Amniotic epithelial cell (primary cell): ENCODE measurements at places on chromosomes 16 and 17.

GRCh38 chr17:46020023-46020761 lies 21.1 kb downstream of the STH start:
- DNase-seq = no peak

DNA sequence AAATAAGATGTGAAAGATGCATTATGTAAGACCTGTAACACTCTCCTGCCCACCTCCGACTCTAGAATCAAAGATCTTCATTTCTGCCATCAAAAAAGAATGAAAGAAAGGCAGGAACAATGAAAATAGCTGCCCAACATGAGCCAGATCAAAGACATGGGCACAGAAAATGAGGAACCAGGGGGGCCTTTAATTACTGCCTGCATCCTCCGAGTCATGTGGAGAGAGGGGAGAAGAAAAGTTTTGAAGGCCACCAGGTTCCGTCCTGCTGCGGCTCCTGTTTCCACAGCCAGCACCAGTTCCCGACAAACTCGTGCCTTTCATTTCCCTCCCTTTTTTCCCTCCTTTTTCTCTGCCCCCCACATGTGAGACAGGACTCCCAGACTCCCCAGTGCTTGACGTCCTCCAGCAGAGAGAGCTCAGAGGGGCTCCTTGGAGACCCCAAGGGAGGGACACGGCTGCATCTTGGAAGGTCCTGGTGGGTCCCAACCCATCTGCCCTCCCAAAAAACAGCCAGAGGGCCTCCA lies 168.4 kb downstream of the ZNF423 start:
- DNase-seq = no peak

DNA sequence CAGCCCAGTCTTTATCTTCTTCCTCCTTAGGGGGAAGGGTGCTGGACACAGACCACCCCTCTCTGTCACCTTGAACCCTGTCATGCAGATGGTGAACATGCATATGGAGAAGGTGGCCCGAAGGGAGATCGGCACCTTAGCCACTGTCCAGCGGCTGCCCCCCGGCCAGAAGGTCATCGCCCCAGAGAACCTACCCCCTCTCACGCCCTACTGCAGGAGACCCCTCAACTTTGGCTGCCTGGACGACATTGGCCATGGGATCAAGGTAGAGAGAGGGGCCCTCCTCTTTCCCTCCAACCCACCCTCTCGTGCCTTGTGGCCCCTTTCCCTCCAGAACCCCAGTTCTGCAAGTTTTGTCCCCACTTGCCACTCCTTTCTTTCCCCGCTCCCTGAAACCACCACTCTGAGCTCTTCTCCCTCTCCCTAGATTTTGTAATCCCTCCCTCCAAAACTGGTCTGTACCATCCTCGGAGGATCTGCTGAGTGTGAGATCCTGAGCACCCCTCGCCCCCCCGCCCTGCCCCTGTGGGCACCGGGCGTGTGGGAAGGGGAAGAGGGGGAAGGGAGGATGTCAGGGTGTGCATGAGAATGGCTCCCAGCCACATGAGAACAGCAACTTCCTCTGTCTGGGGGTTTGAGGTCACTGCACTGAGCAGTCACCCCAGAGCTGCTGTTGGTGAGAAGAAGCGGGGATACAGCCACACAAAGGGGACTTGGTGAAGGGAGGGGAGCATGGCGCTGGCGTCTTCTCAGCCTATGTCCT lies 7.3 kb downstream of the ABI3 start:
- DNase-seq = no peak

DNA sequence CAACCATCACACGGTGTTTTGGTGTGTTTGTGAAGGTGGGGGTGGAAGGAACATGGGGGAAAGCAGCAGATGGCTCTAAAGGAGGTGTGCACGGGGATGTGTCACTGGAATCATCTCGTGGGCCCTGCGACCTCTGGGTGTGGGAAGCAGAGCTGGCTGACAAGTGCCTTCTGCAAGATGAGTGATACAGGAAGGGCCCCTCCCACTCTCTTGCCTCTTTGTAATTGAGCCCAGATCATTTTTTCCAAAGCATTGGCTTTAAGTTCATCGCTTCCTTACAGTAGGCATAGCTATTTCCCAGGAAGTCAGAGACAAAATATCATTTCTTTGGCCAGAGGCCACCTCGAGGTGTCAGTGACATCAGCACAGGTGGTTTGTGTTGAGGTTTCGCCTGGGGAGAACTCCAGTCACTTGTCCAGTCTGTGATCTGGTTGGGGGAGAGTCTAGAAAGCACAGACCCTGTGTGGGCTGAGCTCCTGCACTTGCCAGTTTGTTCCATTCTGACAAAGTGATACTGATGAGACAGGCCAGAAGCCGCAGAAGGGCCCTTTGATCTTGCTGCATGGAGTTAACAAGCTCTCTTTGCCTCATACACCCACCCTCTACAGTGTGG lies 20.6 kb upstream of the SNTB2 start:
- no peak for DNase-seq

DNA sequence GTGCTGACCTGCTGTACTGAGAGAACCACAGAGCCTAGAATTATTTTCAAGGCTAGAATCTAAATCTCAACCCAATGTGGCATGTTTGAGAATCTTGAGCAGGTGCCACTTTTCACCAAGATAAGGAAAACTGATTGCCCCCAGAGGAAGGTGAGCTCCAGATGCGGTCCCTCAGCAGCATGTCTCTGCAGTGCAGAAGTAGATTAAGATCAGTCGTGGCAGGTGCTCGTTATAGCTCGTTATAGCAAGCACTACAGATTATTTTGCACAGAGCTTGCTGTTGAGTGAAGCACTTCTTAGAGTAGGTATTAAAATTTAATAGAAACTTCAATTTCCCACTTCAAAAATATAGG lies 176.0 kb downstream of the AATF start:
- DNase-seq = no peak

- no peak for DNase-seq
Observed at GRCh38 chr17:13740686-13741085, 139.0 kb upstream of the HS3ST3A1 start.

DNA sequence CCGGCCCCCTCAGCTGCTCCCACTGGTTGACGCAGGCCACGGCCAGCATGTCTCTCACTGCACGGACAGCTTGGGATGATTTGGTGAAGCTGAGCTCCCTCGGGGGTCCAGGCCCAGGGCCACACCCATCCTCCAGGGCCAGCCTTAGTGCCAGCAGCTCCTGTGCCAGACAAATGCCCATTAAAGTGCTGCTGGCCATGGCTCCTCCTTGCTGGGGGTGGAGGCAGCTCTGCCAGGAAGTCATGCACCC lies 2.5 kb downstream of the TRIM47 start:
- DNase-seq = no peak

DNA sequence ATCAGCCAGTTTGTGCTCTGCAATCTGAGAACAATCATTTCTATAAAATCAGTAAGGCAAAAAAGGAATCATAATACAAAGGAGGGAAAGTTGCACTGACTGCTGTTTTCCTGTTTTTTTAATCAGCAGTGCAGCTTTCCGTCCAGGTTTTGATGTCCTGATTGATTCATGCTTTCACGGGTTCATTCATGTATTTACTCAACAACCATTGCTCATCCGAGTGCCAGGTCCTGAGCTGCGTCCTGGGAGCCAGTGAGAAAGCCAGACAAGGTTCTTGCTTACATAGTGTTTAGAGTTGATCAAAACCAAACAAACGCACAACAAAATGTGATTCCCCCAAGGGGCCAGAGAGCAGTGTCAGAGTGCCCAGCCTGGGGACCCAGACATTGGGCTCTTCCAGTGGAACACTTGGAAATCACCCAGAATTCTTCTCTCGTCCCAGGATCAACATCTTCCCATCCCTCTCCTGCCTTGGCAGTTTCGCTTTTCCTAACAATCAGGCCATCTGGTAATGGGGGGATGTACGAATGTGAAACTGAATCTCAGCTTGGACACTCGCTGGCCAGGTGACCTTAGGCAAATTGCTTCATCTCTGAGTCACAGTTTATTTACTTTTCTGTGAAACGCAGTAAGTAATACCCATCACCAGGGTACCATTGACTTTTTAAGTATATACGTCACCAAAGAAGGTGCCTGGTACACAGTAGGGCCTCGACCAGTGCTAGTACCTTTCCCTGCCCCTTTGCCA lies 13.3 kb upstream of the C1QL1 start:
- peak; percentile 83 for DNase-seq

GRCh38 chr17:74842599-74843351 lies 16.9 kb downstream of the GRIN2C start:
- DNase-seq = peak; percentile 43

GRCh38 chr16:50644729-50645128 lies 36.4 kb downstream of the SNX20 start:
- DNase-seq = peak; percentile 6

- DNase-seq = no peak
Observed at GRCh38 chr17:61284746-61285145, 114.9 kb upstream of the TBX2 start.

GRCh38 chr16:75567911-75568310 lies 1.7 kb downstream of the GABARAPL2 start:
- no peak for DNase-seq

DNA sequence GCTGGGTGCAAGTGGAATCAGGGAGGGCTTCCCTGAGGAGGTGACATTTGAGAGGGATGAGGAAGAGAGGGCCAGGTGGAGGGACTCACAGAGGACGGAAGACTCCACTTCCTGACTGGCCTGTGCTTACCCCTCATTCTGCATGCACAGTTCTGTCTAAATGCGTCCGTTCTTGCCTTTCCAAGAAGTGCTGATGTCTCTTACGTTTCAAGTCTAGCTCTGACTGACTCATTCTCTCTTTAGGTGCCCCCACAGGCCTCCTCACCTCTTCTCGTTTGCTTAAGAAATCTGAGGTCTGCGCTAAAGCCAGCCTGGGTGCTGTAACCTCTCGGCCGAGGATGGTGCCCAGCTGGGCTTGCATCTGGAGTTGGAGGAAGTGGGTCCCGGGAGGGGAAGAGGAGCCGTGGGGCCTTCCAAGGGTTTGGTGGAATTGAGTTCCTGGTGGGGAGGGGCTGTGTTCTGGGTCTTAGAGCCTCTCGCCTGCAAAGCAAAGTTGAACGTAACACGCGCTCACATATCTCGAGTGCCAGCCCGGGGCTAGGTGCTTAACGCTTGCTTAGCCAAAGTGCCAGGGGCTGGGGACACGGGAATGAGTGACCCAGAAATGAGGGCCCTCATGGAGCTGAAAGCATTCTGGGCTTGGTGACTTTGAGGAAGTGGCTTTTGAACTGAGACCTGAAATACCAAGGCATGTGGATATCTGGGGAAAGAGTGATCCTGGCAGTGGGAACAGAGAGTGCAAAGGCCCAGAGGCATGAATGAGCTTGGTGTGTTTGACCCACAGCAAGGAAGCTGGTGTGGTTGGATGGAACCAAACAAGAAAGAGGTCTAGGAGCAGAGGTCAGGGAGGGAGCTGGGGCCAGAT lies 4.8 kb downstream of the IL4R start:
- peak; percentile 86 for DNase-seq

DNA sequence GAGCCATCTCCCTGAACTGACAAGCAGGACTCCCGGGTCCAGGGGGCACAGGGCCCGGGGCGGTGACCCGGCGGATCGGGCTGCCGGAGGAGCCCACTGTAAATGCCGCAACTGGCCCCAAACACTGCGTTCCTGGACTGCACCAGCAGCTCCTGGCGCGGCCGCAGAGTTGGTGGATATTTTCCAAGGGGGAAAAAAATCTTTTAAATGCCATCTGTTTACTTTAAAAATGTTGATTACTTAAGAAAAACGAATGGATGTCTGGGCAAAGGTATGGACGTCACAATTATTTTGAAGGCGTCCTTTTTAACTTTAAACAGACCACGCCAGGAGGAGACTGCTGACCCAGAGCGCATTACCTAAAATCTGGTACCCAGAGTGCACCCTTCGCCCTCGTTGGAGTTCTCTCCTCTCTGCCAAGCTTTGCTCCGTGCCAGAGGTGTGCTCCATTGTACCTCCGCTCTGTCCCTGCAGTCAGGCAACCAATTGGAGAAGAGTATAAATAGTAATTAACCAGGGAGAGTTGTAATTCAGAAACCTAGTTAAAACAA lies 3.4 kb downstream of the HS3ST3B1 start:
- no peak for DNase-seq

DNA sequence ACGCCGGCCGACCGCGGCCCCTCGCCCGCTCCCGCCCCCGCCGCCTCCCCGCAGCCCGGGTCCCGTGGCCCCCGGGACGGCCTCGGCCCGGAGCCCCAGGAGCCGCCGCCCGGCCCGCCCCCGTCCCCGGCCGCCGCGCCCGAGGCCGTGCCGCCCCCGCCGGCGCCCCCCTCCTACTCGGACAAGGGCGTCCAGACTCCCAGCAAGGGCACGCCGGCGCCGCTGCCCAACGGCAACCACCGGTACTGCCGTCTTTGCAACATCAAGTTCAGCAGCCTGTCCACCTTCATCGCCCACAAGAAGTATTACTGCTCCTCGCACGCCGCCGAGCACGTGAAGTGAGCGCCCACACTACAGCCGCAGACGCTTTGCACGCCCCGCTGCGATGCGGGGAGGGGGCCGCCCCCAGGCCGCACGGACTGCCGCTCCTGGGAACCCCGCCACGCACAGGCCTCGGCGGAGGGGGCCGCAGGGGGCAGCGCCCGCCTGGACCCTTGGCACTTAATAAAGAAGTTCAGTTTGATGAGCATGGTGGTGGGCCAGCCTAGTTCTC lies 35.5 kb upstream of the ZC3H18 start:
- DNase-seq = peak; percentile 54
